ENCODE measurements at places on chromosomes 2 and 18.
A peak's percentile ranks its signal among the peaks of the same experiment; 100 is the strongest.

DNA sequence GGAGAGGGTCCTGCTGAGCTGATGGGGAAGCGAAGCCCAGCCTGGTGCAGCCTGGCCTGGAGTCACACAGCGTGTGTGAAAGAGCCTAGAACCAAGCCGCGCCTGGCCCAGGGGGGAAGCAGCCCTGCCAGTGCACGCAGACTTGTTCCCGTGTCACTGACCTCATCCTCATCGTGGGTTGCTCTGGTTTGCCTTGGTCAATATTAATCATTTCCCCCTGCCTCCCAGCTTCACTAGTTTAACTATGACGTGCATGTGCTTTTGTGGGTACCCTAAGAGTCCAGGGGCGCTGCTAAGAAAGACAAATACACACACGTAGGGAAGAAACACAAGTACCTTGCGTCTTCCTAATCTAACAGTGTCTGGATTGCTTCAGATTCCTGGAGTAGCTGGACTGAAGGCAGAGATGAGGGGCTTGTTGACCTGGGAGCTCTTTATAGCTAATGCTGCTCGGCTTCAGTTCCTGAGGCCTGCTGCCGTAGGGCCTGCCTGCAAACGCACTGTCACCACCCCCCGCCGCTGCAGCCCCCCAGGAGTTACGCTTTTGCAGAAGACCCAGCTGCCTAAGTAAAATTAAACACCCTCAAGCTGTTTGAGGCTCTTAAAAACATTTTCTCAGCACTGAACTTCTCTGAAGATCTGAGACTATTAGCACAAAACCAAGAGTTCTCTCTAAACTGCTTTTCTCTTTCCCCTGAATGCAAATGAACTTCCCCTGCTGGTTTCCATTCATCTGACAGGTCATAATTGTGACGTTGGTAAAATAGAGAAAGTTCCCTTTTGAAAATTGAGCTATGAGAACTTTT is 159.2 kb downstream of the FAM210A start:
- DNase-seq: no peak

DNA sequence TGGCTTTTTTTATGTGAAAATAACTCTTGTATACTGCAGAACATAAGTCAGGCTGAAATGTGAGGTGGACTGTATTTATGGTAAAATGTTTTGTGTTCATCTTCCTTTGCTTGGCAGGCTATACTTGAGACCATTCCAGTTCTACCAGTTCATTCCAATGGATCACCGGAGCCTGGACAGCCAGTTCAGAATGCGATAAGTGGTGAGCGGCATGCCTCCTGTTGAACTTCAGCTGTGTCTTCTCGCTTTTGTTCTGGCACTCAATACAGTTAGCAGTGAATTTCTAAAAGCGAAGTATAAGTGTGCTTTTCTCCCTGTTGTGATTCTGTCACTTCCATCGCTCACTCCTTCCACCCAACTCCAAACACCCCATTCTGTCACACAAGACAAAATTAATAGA is 138.5 kb downstream of the ARHGAP28 start:
- DNase-seq: no peak

DNA sequence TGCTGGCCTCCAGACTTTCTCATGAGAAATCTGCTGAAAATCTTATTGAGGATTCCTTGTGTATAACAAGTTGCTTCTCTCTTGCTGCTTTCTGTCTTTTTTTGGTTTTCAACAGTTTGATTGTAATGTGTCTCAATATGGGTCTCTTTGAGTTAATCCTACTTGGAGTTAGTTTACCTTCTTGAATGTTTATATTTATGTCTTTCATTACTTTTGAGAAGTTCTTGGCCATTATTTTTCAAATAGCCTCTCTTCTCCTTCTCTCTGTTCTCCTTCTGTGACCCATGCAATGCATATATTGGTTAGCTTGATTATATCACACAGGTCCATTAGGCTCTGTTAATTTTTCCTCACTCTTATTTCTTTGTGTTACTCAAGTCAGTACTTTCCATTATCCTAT is 67.4 kb upstream of the ADAM23 start:
- no peak for DNase-seq

DNA sequence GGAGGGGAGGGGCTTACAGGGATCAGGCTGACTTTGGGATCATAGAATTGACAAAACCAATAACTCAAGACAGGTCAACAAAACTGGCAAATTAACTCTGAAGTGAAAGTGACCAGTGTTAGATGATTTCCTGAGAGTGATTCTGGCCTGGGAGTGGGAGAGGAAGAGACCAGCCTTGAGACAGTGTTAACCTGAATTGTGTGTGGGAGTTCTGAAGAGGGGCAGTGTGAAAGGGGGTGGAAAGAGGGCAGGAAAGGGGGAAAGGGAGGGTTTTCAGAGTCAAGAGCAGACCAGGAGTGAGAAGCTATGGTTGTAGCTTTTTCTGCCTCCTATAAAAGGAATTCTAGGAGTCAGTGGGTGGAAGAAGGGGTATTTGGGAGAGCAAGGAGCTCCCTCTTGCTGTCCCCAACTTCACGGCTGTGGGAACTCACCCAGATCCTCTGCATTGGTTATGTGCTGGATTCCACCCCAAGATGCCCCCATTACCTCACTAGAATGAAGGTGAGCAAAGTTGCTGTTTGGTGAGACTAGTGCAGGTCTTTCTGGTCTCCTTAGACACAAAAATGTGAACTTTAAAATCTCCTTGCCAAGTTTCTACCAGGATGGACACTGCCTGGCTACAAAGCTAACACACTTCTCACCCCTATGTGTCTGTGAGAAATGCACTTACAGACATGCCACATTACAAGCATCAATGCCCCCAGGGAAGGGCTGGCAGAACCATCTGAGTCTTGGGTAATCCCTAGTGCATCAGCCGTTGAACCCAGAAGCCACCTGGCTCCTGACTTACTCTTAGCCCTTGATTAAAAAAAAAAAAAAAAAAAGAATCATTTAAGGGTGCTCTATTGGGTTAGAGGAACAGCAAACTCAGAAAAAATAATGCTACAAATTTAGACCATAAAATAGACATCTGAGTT is 61.6 kb downstream of the BMP10 start:
- DNase-seq: no peak

- DNase-seq: peak; percentile 66
Observed at GRCh38 chr2:118859157-118859770, 11.8 kb upstream of the EN1 start.

DNA sequence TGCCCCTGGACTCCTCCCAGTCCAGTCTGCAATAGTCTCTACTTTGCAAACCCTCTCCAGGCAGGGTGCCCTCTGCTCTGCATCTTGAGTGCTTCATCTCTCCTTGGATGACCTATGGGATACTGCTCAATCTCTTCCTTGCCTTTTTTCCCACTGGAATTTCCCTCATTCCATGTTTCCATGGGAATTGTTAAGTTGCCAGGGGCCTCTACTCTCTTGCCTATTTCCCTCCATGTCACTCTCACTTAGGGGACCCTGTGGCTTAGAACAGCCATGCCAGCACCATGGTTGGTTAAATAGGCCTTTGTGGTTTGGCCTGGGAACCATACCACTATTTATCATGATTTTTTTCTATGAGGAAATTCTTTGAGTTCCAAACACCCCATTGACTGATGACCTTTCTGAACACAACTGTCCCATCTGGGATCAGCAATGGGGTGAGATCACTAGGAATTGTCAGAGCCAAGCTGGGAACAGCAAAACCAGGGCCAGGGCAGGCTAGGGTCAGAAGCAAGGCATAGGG is 91.4 kb upstream of the RBMS1 start:
- DNase-seq: no peak

DNA sequence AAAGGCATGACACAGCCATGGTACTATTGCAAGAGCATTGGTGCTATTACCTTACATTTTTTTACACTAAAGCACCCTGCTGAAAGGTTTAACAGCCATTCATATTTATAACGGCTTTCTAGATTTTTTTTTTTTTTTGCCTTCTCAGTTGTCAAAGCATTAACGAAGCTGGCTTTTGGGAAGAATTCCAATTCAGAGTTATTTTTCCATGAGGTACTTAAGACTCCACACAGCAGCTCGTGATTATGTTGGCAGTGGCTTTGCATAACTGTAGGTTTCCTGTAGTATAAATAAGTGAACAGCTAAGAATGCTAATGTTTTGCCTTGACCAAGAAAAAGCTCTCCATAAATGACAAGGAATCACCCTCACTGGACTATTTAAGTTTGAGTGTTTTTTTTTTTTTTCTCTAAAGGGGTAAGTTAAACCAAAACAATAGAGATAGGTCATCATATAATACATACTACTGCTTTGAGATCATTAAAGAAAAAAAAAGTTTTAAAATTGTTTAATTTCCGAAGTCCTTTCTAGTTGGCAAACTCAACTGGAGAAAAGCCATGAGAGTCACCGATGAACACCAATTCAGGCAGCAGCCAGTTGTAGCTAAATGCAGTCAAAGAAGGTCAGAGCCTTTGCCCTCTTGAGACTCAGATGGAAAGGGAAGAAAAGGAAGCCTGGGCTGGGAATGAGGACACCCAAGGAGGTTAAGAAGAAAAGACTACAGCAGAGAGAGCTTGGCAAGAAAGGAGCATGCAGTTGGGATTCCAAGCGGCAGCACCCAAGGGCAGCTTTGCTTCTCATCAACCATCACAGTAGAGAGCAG is 187.4 kb upstream of the NCKAP5 start:
- no peak for DNase-seq

Data from H9 (cell line).